OCI-LY7 (cell line): ENCODE measurements at places on chromosomes 16 and 17.

- no peak for DNase-seq
Observed at GRCh38 chr16:85573696-85574641, 39.2 kb upstream of the GSE1 start.

DNA sequence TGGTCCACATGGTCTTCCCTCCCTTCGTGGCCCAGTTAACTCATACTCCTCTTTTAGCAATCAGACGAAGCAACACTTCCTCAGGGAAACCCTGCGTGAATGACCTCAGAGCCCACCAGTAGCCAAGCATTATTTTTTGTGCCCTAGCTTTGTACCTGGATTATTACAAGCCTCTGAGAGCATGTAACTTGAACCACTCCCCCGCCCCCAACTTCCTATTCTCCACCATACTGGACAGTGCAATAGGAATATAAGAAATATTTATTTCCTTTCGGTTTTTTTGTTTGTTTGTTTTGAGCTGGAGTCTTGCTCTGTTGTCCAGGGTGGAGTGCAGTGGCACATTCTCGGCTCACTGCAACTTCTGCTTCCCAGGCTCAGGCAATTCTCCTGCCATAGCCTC, 2.9 kb downstream of the CPPED1 start:
- DNase-seq = no peak

GRCh38 chr16:48901712-48902374, 291.9 kb upstream of the N4BP1 start:
- DNase-seq = peak; percentile 27

DNA sequence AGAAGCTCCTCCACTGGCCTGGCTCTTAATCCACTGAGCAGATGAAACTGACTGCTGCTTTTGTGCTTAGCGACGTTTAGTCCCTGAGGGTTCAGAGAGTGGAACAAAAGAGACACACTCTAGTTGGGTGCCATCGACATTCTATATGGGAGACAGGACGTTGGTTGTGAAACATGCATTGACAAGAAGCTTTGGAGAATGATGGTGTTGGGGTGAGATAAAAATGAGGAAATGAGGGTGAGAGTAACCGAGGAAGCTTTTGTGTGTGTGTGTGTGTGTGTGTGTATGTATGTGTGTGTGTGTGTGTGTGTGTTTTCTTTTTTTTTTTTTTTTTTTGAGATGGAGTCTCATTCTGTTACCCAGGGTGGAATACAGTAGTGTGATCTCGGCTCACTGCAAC, 89.5 kb downstream of the ABCC1 start:
- DNase-seq = peak; percentile 43

DNA sequence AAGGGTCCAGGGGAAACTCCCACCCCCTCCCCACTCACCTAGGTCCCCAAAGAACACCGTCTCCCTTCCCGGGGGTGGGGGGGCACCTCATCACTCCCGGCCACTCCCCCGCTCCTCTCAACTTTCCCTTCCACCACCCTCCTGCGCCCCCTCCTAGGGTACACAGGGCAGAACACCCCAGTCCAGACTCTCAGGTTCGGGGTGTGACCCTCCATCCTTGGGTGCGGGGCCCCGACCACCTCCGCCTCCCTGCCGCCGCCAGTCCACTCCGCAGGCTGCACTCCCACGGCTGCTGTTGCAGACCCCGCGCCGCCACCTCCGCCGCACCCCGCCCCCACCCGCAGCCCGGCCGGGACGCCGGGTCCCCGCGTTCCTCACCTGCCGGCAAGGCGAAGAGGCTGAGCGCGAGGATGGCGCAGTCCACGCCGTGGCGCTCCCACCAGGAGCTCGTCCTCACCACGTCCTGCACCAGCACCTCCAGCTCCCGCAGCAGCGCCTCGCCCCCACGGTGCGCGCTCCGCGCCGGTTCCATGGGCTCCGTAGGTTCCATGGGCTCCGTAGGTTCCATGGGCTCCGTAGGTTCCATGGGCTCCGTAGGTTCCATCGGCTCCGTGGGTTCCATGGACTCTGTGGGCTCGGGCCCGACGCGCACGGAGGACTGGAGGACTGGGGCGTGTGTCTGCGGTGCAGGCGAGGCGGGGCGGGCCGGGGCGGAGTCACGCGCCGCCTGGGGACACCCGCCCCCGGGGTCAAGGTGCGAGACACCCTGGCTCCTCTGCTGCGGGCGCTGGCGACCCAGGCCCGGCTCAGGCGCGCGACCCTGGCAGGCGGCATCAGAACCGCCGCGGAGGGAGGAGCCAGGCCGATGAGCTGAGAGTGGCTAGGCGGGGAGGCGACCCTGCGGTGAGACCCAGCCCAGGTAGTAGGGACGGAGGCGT, at the start of gene FADS6:
Gene FADS6, minus strand, starts transcription at position 660 of the 938 bp plus-strand sequence. Its CDS starts 38 bp downstream, at position 622.
- no peak for DNase-seq

- DNase-seq = no peak
Observed at GRCh38 chr17:34363183-34363661, at the start of gene CCL1. TSS of gene CCL1 (minus strand) at chr17:34363233. CDS start at chr17:34363161, 72 bp downstream.

DNA sequence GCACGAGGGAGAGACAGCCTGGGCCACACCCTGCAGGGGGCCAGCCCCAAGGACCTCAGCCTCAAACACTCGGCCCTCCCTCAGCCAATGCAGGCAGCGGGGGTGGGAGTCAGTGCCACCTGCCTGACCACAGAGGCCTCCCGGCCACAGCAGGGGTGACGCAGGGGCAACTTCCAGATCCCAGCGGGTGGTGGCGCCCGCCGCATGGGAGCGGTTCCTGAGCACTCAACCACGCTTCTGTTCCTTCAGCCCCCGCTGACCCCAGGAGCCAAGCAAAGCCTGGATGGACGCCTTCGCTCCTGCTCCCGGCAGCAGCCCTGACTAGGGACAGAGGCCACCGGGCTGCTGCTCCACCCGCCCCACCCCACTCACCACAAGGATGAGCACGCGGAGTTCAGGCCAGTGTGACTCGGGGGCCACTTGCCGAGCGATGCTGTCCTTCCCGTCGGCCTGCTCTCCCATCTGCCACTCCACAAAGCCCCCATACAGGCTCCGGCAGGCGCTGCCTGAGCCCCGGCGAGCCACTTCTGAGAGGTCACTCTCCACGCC, 5.0 kb upstream of the CYBA start:
- no peak for DNase-seq

- no peak for DNase-seq
Observed at GRCh38 chr17:70848785-70849184, 679.5 kb downstream of the KCNJ2 start.

GRCh38 chr17:21269394-21269793, 15.1 kb upstream of the MAP2K3 start:
- DNase-seq = no peak

GRCh38 chr16:4032768-4033167, 83.5 kb downstream of the ADCY9 start:
- DNase-seq = peak; percentile 31

DNA sequence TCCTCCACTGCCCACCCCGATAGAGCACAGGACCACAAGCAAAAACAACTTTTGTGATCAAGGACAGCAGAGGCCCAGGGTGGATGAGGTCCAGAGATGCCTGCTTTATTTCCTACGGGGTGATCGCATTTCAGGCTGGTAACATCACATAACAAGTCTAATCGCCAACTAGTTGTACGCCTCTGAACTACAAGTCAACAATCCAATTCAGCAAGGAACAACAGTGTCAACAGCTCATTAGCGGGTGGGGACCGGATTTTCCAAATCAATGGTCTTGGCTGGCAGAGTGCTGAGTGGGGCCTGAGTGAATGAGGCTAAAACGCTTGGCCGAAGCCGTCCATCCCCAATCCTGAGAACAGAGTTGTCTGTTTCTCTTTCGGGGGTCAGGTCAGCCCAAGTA, 17.1 kb downstream of the MRM3 start:
- no peak for DNase-seq

- peak; percentile 13 for DNase-seq
Observed at GRCh38 chr17:61468263-61468907, 16.2 kb downstream of the TBX4 start.

GRCh38 chr17:49787884-49788477, 500 bp upstream of the KAT7 start:
- no peak for DNase-seq

GRCh38 chr16:81035975-81036750, 521 bp downstream of the ATMIN start:
- peak; percentile 72 for DNase-seq

DNA sequence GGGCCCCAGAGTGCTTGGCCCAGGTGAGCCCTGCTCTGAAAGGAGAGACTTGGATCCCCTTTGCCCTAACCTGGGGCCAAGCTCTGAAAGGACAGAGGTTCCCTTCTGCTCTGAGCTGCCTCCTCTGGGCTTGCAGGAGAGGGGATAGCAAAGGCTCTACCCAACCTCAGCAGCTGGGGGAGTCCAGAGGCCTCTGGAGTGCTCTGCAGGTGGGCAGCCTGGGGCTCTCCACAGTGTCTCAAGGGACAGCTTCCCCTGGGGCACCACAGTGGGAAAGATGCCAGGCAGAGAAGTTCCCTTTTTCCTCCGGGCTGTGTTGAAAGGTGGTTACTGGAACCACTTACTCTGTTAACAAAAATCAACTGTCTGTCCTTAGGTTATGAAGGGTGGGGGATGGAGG, 48.2 kb upstream of the MGAT5B start:
- DNase-seq = peak; percentile 74

- peak; percentile 26 for DNase-seq
Observed at GRCh38 chr17:77419547-77420094, 278.9 kb downstream of the SEC14L1 start.

GRCh38 chr17:27544350-27545131, 86.4 kb upstream of the LGALS9 start:
- peak; percentile 51 for DNase-seq

DNA sequence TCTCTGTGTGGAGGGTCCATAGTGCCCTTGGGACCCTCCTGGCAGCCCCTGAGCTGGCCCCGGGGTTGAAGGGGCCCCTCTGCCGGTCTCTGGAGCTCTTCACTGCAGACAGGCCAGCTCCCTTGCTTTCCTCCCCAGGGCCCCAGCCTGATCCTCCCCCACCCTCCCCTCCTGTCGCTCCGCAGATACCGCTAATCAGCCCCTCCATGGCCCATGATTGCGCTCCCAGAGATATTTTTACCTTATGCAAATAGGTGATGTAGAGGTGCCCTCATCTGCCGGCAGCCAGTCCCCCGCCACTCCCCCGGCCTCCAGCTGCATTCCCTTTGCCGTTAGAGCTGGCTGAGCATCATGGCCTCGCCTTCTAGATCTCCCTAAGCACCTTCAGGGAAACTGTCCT, 9.2 kb downstream of the MMP15 start:
- DNase-seq = peak; percentile 57

- no peak for DNase-seq
Observed at GRCh38 chr16:82583422-82583821, 43.3 kb upstream of the CDH13 start.

DNA sequence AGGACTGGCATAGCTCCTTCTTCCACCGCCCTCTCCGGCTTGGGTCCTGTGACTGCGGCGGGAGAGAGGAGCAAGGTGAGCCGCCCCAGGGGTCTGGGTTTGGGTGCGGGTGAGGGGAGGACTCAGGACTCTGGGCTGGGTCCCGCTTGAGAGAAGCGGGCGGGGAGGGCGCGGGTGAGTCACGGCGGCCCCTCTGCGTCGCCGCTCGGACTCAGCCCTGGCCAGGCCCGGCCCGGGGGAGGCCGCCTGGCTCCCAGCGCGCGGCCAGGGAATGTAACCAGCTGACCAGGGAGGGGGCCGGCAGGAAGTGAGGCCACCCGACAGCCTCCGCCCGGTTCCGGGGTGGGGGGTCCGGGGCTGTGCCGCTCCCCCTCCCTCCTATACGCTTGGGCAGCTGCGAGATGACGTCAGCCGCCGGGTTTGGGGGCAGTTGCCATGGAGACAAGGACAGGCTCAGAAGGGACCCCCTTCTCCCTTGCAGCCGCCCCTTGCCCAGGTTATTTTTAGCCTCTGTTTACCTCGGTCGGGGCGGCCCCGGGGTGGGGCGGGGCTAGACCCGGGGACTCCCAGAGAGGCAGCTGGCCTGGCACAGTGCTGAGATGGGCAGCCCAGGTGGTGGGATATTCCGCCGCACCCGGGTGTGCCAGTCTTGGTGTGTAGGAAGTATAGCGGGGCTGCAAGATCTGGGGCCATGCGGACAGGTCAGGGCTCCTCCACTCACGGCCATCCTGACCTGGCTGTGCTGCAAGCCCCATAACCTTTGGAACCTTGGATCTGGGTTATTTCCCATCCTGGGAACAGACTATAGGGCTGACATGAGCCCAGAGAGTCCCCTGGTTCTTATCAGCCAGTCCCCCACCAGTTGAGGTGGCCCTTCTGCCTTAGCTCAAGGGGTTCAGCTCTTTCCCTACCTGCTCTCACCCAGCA, 1.6 kb downstream of the RIPOR1 start:
- peak; percentile 34 for DNase-seq

DNA sequence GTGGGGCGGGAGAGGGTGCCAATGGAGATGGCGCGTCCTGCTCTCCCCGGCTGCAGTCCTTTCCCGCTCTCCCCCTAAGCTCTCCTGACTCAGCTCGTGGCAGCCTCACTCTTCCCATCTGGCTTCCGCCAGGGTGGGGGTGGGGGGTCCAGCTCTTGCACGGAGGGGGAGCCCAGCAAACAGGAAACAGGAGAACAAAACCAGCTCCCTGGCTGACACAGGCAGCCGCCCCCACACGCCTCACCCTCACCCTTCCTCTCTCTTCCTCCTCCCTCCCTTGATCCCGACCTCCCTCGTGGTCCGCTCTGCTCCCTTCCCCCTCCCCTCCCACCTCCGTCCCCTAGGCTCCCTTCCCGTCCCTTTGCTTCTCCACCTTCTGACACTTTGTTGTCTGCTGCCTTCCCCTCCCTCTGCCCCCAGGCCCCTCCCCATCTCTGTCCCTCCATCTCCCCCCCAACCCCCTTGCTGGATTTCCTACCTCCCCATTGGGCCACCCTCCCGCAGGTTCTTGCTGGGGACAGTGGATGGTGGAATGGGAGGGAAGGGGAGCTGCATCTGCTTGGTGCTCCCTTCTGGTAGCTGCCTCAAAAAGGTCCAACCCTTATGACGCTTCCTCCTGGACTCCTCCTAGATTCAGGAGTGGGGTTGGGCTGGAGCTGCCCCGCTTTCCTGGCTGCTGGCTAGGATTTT, 23.7 kb downstream of the ARHGAP23 start:
- no peak for DNase-seq

- no peak for DNase-seq
Observed at GRCh38 chr17:50380369-50381259, 7.6 kb downstream of the EME1 start.

DNA sequence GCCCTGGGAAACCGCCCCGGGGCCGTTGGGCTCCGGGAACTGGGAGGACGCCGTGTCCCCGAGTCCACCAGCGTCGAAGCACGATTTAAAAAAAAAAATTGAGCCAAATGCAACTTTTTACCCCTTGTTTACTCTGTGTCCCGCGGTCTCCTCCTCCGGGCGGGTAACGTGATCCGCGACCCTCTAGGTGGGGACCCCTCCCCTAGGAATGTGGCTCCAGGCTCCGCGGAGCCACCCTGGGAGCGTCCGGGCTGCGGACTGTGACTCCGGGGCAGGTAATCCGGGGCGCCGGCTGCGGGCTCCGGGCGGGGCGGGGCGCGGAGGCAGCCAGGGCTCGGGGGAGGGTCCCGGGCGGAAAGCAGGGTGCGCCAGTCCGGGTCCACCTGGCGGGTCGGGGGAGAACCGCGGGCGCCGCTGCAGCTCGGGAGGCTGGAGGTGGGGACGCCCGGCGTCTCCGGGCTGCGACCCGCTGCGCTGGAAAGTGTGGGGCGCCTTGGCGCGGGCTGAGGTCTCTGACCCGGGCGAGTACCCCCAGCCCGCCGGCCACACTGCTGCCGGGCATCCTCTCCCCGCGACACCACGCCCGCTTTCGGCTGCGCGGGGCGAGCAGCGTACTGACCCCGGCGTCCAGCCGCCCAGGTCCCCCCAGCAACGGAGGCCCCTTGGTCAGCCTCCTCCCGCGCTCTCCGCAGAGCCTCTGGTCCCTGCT, 852 bp upstream of the HELZ start:
- peak; percentile 45 for DNase-seq
